ENCODE measurements at places on chromosomes 1 and 21.

DNA sequence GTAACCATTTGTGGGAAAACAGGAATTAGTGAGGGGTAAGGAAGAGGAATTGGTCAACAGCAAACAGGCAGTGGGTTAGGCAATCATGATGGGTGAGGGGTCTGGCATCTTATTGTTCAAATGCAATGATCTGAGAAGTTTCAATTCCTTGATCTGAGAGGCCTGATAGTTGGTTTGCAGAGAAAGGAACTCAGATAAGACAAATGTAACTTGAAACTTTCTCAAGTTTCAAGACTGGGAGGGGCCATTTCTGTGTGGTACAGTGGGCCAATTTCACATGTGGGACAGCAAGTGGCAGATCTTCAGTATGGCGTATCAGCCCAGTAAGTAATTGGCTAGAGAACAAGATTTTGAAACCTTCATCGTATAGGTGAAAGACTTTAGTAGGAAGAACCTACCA, 102.5 kb downstream of the XPR1 start:
- DNase-seq, result no peak

- DNase-seq, result no peak
Measured at GRCh38 chr1:100456880-100457279, 81.1 kb upstream of the GPR88 start.

DNA sequence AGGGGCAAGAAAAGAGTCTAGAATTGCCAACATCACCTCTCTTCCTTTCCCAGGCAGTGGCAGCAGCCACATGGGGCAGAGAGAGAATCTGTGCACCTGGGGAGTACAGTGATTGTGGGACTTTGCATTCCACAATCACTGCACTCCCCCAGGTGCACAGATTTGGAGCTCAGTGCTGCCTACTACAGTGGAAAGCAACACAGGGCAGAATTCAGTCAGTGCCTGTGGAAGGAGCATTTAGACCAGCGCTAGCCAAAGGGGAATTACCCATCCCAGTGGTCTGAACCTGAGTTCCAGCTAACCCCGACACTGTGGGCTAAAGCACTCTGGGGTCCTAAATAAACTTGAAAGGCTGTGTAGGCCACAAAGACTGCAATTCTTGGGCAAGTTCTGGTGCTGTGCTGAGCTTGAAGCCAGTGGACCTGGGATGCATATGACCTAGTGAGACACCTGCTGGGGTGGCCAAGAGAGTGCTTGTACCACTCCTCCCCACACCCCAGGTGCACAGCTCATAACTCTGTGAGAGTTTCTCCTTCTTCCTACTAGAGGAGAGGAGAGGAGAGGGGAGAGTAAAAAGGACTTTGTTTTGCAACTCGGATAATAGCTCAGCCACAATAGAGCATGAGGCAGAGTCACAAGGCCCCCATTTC, 50.3 kb downstream of the NUP210L start:
- DNase-seq, result no peak

GRCh38 chr1:180397175-180397574, 105.2 kb downstream of the ACBD6 start:
- no peak for DNase-seq

DNA sequence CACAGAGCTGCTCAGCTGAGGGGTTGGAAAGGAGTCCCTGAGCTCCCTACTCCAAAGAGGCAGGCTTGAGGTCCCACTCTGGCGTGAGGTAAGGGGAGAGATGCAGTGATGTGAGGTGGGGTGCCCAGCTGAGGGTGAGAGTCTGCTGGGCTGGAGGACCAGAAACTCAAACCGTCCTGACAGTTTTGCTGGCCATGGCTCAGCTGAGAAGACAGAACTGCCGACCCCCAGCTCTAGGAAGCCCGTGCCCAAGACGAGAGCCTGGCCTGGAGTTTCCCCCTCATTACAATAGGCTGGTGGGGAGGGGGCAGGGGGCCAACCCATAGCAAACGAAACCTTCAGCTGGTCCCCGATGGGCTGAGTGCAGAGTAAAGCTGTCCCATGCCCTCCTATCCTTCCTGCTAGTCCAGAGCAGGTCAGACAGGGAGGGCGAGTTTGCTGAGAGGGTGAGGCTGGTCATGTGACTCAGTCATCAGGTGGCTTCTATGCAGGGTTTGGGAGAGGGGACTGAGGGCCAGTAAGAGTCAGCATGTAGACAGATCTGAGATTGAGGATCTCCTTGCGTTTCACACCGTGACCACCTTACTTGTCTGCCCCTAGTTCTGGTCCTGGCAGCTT, 129.3 kb downstream of the PRDM2 start:
- no peak for DNase-seq
